ENCODE measurements at places on chromosomes 2 and 18.

GRCh38 chr18:55420665-55421307 lies 167.2 kb downstream of the TCF4 start:
- no peak for DNase-seq

- no peak for DNase-seq
Observed at GRCh38 chr2:26584656-26585055, 56.5 kb downstream of the CIB4 start.

DNA sequence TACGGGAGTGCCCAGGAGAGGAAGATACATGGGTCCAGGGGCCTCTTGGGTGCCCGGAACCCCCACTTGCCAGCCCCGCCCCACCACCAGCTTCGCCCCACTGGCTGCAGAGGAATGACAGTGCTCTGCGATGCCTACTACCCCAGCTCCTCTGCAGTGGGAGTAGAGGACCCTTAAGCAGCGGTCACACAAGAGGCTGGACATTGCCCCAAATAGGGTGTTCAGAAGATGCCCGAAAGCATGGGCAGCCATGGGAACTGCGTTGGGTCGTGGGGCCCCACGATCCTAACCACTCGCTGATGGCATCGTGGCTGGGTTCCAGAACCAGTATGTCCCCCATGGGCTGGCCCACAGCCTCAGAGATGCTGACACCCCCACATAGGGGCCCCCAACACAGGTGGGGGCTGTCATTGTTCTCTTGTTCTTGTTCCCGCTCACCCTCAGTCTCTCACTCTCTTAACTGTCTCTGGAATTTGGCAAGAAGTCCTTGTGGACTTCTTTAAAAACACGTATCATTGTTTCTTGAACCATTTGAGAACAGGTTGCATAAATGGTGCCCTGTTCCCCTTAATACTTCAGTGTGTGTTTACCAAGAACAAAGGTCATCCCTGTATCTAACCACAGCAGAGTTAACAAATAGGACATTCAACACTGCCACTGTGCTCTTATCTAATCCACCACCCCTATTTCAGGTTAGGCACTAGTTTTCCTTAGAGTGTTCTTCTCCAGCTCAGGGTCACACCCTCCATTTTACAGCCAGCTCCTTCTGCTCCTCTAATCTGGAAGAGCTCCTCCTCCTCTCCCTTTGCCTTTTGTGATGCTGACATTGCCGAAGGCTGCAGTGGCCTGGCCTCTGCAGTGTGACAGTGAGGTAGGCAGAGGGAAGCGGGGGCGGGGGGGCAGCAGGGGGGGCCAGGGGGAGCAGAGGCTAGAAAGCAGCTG lies 76.3 kb downstream of the STPG4 start:
- no peak for DNase-seq

DNA sequence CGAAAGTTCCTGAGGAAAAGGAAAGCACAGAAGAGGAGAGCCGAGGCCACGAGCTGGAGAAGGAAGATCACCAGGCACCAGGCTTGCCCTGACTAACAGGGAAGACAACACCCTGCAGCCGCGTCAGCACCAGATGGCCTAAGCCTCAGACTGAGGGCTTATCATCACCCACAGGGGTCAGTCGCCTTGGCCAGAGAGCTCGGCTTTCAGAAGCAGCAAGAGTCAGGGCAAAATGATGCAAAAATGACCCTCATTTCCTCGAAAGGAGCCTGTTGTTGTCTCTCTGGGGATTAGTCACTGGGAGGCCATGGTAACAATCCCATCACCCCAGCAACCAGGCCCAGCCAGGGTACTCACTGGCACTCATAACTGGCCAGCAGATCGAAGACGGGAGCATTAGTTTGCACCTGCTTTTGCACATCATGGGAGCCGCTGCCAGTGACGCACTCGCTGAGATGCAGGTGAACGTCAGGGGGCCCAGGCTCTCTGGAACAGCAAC lies 42.7 kb upstream of the ZFP36L2 start:
- DNase-seq = no peak

GRCh38 chr2:192877159-192877558 lies 682.4 kb upstream of the TMEFF2 start:
- DNase-seq = no peak

DNA sequence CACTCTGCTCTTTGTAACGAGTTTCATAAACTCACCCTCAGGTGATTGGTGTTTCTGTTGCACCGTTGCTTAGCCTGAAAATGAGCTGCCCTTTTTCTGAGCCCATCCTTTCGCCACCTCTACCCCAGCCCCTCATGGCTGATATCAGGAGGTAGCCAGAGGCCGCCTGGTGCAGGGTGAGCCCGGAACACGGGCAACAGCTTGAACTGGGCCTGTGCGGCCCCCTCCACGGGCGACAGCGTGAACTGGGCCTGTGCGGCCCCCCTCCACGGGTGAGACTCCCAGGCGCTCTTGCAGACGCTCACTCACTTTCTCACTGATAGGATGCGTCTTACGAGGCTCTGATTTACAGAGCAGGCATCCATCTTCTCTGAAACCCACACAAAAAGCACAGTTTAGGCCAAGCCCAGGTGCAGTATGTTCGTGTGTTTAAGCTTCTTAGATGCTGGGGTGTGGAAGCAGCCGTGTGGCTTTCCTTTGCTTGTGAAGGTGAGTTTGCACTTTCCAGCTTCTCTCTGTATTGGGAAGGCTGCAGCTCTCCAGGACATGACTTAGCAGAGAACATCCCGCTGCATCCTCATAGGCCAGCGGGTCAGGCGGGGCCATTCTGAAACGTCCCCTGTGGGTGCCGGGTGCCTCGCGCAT lies 83.5 kb downstream of the NFATC1 start:
- DNase-seq = no peak

- no peak for DNase-seq
Observed at GRCh38 chr18:74492259-74492658, 3.9 kb upstream of the CNDP2 start.

DNA sequence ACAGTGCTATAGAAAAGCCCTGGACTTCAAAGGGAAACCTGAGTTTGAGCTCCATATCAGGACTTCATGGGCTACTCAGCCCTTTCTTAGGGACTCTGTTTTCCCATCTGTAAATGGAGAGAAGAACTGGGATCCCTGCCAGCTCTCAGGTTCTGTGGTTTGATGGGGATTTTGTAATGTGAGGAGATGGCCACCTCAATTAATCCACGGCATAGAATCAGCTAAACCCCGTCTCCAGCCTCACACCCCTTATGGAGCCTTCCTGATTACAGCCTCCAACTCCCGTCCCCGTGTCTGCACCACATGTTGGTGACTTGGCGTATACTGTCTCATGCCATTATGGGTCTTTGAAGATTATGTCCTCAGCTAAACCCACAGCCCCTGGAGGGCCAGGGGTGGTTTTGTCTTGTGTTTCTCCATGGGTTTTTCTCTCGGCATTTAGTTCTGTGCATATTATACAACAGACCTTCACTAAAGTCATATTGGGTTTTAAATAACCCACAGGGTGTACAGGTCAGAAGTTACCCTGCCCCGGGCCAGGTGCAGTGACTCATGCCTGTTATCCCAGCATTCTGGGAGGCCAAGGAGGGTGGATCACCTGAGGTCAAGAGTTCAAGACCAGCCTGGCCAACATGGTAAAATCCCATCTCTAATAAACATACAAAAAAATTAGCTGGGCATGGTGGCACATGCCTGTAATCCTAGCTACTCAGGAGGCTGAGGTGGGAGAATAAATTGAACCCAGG lies 63.8 kb upstream of the PPP1CB start:
- DNase-seq = no peak

- no peak for DNase-seq
Observed at GRCh38 chr2:105782646-105783045, 37.9 kb downstream of the NCK2 start.

- DNase-seq = no peak
Observed at GRCh38 chr2:27053321-27053720, 1.9 kb downstream of the AGBL5 start.

GRCh38 chr2:232328516-232329460 lies 49.8 kb upstream of the ALPP start:
- no peak for DNase-seq

GRCh38 chr2:191030521-191031154 lies 16.7 kb upstream of the STAT1 start:
- DNase-seq = no peak
